ENCODE measurements at places on chromosomes 3 and 15.

- no peak for DNase-seq
Measured at GRCh38 chr3:69088063-69088462, 3.3 kb downstream of the ARL6IP5 start.

DNA sequence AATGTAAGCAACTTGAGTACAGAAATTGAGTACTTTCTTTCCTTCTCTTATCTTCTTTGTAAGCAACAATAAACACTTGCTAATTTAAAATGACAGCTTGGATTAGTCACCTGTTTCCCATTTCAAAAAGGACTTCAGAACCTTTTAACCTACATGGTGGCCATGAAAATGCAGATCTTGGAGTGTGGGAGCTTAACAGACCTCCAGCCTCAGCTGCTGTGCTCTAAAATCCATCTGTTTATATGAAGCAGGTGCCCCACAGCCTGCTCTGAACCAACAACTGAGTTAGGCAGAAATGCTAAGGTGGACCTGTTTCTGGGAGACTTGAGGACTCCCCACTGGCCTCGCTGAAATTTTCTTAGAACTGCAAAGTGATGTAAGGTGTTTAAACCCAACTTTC, 91.1 kb upstream of the TNIK start:
- no peak for DNase-seq

DNA sequence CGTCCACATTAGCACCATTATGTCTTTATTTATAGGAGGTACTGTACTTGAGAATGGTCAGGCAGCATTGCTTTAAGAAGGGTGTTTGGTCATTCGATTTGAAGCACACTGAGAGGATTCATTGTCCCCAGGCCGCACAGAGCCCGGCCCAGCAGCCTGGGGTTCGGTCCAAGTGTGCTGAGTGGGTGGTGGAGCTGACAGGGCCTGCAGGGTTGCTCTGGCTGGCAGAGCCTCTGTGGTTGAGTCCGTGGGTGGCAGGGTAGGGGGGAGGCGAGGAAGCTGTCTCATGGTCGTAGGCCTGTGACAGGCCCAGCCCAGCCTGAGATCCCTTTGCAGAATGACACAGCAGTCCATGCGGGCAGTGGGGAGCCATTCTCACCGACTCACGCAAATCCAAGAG, 227.7 kb upstream of the TOPAZ1 start:
- DNase-seq, result no peak

- no peak for DNase-seq
Measured at GRCh38 chr3:99509224-99509623, 129.2 kb upstream of the COL8A1 start.

- DNase-seq, result no peak
Measured at GRCh38 chr3:45455040-45455439, 66.7 kb downstream of the LARS2 start.

DNA sequence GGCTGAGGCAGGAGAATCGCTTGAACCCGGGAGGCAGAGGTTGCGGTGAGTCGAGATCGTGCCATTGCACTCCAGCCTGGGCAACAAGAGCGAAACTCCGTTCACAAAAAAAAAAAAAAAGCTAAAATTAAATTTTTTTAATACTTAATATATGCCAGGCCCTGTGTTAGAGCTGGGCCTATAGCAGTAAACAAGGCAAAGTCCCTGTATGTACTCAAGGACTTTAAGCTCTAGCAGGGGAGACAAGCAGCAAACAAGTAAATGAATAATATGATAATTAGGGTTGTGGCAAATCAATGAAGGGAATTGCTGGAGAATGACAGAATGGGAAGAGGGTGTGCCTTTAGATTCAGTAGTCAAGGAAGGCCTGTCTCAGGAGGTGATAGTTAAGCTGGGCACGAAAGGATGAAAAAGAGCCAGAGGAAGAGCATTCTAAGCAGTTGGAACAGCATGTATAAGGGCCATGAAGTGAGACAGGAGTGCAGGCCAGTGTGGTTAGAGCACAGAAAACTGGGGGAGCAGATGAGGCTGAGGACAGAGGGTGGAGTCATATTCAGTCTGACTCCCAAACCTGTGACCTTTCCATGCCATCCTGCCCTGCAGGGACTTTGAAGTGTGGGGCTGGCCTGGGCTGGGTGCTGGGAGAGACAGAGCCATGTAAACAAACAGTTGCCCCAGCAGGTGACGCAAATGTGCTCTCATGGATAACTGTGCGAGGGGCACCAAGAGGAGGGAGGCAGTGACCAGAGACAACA, 6.6 kb upstream of the RAF1 start:
- DNase-seq, result no peak

DNA sequence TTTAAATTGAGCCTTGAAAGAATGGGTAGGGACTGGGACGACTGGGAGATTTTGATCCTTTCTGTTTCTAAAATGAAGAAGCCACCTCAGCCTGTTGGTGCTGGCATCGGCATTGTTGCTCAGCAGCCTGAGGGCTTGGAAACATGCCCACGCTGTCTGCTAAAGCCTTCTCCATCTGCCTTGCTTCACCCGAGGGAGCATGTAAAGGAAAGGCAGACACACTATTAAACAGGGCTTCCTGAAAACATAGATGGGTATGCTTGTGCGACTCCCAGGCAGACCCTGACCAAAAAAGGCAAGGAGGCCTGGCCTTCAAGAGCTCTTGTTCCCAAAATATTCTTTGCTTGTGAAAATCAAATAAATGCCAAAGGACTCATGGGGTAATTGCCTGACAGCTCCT, 84.2 kb upstream of the SLC4A7 start:
- DNase-seq, result no peak

- DNase-seq, result no peak
Measured at GRCh38 chr15:74825866-74826265, 561 bp upstream of the CPLX3 start.

GRCh38 chr3:152772674-152773225, 62.2 kb upstream of the P2RY1 start:
- DNase-seq, result no peak

GRCh38 chr15:90025489-90026033, 24.4 kb downstream of the ZNF710 start:
- DNase-seq, result no peak

DNA sequence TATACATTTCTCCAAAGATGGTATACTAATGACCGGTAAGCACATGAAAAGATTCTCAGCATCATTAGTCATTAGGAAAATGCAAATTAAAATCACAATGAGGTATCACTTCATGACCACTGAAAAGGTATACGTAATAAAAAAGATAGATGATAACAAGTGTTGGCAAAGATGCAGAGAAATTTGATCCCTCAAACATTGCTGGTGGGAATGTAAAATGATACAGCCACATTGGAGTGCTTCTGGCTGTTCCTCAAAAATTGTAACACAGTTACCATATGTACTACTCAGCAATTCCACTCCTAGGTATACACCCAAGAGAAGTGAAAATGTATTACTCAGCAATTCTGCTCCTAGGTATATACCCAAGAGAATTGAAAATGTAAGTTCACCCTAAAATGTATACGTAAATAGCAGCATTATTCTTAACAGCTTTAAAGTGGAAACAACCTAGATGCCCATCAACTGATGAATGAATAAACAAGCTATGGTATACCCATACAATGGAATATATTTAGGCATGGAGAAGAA, 25.0 kb upstream of the KY start:
- no peak for DNase-seq

Measured in lung microvascular endothelial cell (primary cell).